Naive thymus-derived CD8-positive, alpha-beta T cell (primary cell): ENCODE measurements at places on chromosomes 2 and 18.

DNA sequence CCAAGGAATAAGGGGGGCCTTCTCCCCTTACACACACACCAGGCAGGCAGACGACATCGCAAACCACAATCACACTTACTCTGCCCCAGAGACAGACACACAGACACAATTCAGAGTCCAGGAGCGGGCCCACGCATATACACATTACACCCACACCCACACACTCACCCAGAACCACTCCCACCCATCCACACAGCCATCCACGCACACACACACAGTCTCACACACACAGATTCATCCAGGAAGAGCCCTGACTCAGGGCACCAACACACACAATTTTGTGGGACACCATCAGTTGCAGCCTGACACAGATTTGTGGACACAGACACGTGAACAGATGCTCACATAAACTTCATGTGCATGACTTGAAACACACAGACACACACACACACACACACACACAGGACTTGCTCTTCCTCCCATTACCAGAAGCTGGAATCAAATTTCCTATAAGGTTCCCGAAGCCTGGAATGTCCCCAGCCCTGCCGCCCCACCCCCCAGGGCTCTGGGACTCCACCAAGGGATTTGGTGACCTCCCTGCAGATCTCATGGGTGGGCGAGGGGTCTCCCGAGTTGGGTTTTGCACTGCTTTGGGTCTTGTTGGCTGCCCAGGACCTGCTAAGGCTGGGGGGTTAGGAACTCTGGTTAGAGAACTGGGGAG lies 23.5 kb downstream of the TNS1 start:
- no peak for DNase-seq

- no peak for DNase-seq
Measured at GRCh38 chr2:230706053-230706521, 6.6 kb upstream of the CAB39 start.

GRCh38 chr2:208584378-208584985 lies 177.9 kb downstream of the PTH2R start:
- DNase-seq, result no peak

GRCh38 chr18:21441670-21442069 lies 158.8 kb downstream of the ESCO1 start:
- no peak for DNase-seq

- DNase-seq, result no peak
Measured at GRCh38 chr18:59916746-59917145, 16.9 kb downstream of the PMAIP1 start.

GRCh38 chr2:143121079-143121478 lies 8.1 kb upstream of the ARHGAP15 start:
- DNase-seq, result no peak

DNA sequence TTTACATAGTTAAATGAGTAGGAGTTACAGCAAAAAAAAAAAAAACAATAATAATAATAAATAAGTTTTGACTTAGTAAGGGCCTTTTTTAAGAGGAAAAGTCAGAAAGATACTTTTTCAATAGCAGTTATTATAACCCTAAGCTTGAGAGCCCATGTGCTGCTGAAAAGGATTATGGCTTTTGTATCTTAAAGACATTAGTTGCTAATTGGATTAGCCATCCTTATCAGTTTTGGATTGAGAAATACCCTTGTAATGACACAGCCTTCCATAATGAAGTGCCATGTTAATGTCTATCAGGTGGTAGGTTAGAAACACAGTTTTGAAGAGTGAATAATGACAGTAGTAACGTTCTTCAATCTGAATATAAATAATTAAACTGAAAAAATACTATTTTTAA lies 554.0 kb downstream of the RIT2 start:
- DNase-seq, result no peak

GRCh38 chr2:150491943-150492342 lies 4.5 kb upstream of the RND3 start:
- no peak for DNase-seq

DNA sequence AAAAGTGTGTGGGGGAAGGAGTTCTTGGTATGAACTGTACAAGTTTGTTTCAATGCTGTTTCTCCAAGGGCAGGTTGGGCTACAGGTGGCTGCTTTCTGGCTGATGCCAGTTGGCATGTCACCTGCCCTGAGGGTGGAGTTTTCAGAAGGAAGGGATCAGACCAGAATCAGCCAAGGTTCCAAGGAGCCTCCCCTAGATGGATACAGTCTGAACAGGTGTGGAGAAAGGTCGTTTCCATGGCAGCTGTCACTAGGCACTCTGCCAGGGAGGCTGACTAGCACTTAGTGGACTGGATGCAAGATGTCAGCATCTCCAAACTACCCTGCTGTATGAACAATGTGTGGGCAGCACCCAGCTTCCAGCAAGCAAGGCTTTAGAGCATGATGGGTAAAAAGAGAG lies 444.4 kb upstream of the HNRNPA3 start:
- DNase-seq, result no peak

- no peak for DNase-seq
Measured at GRCh38 chr2:192398236-192398635, 203.5 kb upstream of the TMEFF2 start.

DNA sequence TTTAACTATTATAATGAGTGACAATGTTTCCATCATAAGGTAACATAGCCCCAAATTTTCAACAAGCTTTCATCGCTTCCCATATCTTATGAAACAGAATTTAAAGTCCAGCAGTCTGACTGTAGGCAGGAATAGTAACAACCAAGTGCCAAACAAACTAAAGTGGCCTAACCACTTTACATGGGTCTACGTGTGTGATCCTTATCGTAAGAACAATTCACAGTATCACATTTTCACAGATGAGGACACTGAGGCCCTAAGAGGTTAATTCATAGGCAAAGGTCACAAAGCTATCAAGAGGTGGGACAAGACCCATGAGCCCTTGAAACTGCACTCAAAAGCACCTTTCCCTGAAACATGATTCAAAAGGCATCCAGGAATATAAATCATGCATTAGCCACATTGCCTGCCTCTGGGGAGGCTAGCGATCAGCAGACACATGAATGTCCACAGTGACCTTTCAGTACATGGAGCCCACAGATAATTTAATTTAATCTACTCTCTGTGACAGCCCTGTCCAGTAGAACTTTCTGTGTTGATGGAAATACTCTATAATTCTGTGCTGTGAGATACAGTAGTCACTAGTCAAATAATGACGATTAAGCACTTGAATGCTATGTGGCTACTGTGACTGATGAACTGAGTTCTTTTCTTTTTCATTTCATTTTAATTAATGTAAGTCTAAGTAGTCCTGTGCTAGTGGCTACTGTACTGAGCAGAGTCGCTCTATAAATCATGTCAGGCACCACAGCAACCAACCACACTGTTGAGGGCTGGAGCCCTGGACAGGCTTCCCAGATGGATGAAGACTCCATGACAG lies 30.3 kb downstream of the KIDINS220 start:
- no peak for DNase-seq

GRCh38 chr2:241560162-241560882 lies 1.8 kb downstream of the BOK start:
- DNase-seq, result no peak
